ENCODE measurements at places on chromosomes 13 and 19. TPM values are rescaled to one million over a fixed set of nuclear protein-coding genes. Genes with fewer than 3 reads are reported as not detected.

The RFPL4AL1 gene
- not detected for total RNA-seq

The F10 gene
- not detected for total RNA-seq

The CLIP3 gene
- total RNA-seq = 3.8 TPM

The FLT3LG gene
- total RNA-seq = 319 TPM

The PLIN4 gene
- total RNA-seq = not detected

The GJA3 gene
- total RNA-seq = 0.05 TPM

The FREM2 gene
- total RNA-seq = 0.15 TPM

The GJB2 gene
- 3.9 TPM for total RNA-seq

The TMEM38A gene
- total RNA-seq = 0.59 TPM

The NCR1 gene
- total RNA-seq = not detected

The NLRP11 gene
- not detected for total RNA-seq

The ZNF439 gene
- 7.4 TPM for total RNA-seq

The JAK3 gene
- total RNA-seq = 336 TPM

The RRAS gene
- total RNA-seq = 12.0 TPM

The FBXO27 gene
- total RNA-seq = not detected

The CEACAM20 gene
- total RNA-seq = not detected

The YJU2 gene
- total RNA-seq = 31.3 TPM

The OSCAR gene
- not detected for total RNA-seq

The CTXN1 gene
- not detected for total RNA-seq

The NANOS3 gene
- 1.0 TPM for total RNA-seq

The LCP1 gene
- 1,093 TPM for total RNA-seq

The EBI3 gene
- total RNA-seq = 28.1 TPM

The FFAR1 gene
- 0.07 TPM for total RNA-seq

All from T-helper 1 cell treated with Interleukin-12 subunit alpha and Interleukin-12 subunit beta and Interleukin-4 antibody, amounts not matched to agents 30 ng/mL and 1 ng/mL, for 36 hours (primary cell).